RPMI8226 (cell line): ENCODE measurements at places on chromosomes 2 and 18.

- DNase-seq, result no peak
Observed at GRCh38 chr2:33518929-33519328, 42.5 kb downstream of the RASGRP3 start.

DNA sequence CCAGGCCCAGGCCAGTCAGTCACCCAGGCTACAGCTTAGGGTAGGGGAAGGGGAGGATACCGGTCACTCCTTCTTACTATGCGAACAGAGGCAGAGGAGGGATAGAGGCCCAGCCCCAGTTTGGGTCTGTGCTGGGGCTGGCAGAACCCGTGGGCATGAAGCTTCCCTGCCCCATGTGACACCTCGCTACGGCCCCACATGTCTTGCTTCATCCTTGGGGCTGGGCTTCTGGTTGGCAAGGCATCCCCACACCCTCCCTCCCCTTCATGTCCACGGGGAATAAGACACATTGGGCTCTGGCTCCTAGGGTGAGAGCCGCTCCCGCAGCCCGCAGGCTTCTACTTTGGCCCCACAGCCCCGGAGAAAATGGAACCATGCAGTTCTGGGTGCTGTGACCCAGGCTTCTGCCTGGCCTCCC lies 32.4 kb downstream of the HS1BP3 start:
- DNase-seq, result no peak

DNA sequence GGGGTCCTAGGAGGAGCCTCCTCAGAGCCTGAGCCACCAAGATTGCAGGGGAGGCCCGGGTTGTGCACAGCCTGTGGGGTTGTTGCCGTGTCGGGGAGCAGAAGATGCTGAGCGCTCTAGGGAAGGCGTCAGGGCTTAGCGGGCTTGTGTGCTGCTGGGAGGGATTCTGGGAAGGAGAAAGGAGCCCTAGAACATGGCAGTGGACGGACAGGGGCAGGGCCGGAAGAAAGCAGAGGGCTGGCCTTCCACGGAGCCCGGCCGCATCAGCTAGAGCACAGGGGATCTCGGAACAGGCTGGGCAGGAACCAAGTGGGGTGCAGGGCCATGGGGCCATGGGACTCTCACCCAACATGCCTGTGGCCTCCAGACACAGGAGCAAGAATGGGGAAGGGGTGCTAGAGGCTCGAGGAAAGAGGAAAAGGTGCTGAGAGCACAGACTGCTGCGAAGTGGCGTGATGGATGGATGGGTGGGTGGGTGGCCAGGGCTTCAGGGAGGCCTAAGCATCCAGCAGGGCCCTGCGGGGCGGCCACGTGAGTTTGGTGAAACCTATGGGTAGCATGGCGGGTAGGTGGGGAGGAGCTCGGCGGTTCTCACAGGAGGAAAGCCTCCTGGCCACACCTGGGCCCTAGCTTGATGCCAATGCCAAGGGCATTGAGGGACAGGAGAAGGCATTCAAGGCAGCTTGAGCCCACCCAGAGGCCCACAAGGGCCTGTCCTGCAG lies 35.8 kb downstream of the MTERF4 start:
- DNase-seq, result no peak

- no peak for DNase-seq
Observed at GRCh38 chr2:166314022-166314759, 61.6 kb downstream of the SCN9A start.

DNA sequence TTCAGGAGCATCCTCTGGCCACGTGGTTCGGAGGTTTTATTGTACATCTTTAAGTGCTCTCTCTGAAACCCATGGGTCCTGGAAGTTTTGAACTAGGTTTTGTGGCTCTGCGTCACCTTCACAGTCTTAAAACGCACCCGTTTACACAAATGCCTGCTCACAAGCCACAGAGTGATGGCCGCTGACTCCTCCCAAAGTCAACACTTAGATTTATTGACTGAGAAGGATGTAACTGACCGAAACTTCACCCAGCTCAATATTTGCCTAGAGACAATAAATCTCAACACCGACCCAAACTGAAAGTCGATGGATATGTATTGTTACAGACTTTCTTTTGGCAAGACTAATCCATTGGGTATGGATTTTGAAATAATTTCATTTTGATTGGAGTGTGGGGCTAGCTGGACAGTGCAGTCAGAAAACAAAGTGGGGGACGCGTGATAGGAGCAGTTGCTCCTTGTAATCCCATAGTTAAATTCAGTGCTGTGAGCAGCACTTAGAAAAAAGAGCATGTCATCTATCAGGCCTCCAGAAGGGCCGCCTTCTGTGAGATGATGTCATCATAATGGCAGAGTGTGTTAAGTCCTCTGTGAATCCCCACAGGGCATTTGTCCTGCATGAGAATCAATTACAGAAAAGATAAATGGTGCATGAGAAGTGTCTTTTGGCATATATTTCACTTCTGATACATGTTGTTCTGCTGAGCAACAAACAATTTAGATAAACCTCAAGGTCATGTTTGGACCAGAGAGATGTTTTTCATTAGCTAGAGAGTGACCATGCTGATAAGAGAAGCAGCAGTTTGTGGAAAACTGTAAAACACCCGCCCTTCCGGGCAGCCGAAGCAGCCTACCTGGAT lies 183.7 kb downstream of the INO80D start:
- DNase-seq, result no peak
